ENCODE measurements at places on chromosomes 2 and 18.

DNA sequence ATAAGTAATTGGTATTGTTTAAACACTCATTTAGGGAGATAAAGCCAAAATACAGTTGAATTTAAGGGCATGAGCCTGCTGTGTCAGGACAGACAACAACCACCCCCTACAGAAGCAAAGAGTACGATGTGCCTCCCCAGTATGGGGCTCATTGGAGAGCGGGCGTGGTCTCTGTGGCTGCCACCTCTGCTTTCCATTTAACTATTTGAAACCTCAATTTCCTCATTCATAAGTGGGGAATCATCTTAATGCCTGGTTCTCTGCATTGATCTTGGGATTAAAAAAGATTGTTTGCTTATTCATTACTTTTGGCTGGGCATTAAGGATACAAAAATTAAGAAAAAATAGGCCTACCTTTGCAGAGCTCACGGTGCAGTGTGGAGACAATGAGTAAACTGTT, 21.4 kb downstream of the KCNS3 start:
- no peak for DNase-seq

DNA sequence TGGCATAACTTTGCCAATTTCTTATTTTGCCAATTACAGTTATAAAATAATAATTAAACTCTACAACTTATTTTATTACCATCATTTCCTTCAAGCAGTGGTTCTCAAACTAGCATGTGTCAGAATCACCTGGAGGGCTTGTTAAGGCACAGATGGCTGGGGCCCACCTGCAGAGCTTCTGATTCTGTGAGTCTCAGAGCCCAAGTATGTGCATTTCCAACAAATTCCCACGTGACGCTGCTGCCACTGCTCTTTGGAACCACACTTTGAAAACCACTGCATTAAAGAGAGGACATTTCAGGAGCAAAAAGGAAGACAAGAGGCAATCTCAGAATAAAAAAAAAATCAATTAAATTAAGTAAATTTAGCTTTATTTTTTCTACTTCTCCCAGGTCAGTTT, 94.0 kb upstream of the HNRNPA3 start:
- DNase-seq, result no peak

GRCh38 chr2:136206613-136207012, 88.7 kb upstream of the CXCR4 start:
- DNase-seq, result no peak

- no peak for DNase-seq
Observed at GRCh38 chr2:57760381-57760801, 286.2 kb upstream of the VRK2 start.
